NCI-H1417 treated with DMSO at 0.1 percent for 48 hours (cell line): ENCODE measurements at places on chromosomes 3 and 15.

- DNase-seq, result no peak
Measured at GRCh38 chr15:49831206-49831965, 210.5 kb downstream of the DTWD1 start.

GRCh38 chr3:10421996-10422395, 83.4 kb downstream of the ATP2B2 start:
- DNase-seq, result no peak

DNA sequence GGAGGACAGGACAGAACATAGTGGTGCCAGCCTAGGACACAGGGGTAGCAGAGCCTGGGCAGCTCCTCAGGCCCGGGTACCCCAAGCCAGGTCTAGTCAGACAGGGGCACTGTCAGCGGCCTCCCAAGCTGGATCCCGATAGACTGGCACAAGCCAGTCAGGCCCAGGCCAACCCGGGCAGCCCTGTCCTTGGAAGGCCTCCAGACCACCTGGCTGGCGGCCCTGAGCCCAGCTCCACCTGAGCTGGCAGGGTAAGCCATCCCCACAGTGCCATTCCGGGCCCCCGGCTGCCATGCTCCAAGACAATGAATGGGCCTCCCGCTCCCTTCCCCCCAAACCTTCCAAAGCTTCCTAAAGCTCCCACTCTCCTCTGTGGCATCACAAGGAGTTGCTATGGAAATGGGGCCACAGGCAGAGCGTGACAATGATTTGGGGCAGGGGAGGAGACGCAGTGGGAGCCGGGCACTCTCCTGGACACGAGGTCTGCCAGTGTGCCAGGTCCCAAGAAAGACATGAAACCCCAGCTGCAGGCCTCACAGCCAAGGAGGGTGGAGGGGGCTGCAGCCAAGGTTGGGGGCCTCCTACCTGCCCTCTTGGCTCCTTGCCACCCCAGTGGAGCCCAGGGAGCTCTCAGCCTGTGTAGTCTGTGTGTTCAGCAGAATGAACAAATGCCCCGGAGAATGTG, 165.6 kb upstream of the LINGO1 start:
- no peak for DNase-seq

DNA sequence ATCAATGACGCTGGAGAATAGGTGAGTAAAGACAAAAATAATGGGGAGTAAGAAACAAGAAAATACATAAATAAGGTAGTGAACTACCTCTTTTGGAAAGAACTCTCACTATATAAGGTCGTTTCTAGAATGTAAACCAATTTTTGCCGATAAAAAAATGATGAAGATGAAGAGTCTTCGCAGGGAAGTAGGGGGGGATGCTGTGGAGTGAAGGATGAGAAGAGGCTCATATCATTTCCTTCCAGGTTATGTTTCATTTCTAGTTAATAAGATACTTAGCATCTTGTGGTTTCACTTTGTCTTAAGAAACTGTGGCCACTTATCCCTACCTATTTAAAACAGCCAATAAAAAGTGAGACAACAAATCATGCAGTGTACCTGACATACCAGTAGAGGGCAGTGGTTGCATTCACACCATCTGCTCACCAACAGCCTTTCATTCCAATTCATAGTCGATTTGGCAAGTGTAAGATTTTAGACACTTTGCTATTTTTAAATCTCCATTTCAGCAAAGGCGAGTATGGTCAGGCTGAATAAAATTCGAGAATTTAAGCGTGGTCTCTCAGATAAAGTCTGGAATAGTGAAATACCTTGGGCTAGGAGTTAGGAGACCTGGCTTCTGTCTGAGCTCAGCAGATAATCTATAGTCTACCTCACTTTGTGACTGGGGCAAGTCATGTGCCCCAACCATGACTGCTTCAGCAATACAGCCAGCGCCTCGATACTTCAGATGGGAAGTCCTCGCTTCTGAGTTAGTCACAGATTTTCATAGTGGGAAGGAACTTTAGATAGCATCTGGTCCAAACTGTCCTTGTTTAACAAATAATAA, 28.9 kb upstream of the ICE2 start:
- DNase-seq, result peak; percentile 54

GRCh38 chr15:39323706-39324105, 257.2 kb upstream of the THBS1 start:
- DNase-seq, result no peak

DNA sequence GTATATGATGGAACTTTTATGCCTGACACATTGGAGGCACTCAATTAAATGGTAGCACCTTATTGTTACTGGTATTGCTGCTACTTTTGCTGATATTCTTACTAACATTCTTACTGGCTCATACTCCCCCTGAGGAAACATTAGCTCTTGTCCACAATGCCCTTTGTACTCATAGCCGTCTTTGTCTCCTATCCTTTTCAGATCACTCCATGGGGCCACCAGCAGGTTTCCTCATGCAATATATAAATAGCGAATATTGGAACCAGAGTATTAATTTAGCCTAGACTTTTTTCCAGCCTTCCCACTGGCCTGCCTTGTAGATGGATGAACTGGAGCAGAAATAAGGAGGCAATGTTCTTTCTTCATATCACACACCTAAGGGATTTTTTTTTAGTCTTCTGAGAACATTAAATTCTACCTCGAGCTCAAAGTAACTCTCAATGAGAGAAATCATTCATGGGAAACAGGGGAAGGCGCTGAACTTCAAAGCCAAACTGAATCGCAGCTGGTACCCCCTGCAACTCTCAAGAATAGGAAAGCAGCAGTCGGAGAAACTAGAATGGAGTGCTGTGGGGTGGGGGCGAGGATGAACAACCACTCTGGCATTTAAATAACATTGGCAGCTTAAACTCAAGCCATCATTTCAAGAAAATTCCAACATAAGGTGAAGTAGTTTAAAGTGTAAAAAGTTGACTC, 300.3 kb downstream of the TAFA4 start:
- DNase-seq, result no peak

DNA sequence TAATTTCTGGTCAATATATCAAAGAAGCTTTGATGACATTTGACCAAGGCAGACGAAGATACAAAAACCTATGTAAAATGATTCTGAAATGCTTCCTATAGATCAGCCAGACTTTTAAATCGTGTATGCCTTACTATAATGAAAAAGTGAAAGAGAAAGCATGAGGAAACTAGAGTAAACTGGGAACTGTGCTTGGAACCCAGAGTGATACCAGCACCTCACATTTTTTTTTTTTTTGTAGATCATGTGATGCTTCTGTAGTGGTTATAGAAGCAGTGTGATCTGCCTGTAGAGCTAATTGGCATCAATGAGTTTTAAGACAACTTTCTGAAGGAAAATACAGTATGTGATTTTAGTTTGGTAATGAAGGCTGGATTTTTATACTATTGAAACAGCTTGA, 150.7 kb downstream of the NLGN1 start:
- DNase-seq, result no peak

DNA sequence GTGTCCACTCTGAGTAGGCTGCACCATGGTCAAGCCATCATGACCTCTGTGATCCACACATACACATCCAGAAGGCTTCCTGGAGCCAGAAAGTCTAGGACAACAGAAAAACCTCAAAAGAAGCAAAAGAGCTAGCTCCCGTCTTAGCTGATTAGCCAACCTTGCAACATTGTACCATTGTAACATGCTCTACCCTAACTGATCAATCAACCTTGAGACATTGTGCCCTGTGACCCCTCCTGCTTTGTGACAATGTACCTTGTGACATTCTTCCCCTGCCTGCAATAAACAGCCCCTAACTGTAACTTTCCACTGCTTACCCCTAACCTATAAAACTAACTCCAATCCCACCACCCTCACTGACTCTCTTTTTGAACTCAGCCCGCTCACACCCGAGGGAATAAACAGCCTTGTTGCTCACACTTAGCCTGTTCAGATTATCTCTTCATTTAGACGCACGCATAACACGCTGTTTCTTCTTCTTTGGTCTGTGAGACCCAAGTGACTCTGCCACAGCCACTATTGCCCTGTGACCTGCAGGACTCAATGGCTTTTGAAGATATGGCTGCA, 1104.6 kb downstream of the OTOL1 start:
- no peak for DNase-seq

GRCh38 chr3:108806316-108806715, 16.3 kb upstream of the TRAT1 start:
- no peak for DNase-seq

- DNase-seq, result no peak
Measured at GRCh38 chr3:72329354-72329753, 518.9 kb downstream of the SHQ1 start.

DNA sequence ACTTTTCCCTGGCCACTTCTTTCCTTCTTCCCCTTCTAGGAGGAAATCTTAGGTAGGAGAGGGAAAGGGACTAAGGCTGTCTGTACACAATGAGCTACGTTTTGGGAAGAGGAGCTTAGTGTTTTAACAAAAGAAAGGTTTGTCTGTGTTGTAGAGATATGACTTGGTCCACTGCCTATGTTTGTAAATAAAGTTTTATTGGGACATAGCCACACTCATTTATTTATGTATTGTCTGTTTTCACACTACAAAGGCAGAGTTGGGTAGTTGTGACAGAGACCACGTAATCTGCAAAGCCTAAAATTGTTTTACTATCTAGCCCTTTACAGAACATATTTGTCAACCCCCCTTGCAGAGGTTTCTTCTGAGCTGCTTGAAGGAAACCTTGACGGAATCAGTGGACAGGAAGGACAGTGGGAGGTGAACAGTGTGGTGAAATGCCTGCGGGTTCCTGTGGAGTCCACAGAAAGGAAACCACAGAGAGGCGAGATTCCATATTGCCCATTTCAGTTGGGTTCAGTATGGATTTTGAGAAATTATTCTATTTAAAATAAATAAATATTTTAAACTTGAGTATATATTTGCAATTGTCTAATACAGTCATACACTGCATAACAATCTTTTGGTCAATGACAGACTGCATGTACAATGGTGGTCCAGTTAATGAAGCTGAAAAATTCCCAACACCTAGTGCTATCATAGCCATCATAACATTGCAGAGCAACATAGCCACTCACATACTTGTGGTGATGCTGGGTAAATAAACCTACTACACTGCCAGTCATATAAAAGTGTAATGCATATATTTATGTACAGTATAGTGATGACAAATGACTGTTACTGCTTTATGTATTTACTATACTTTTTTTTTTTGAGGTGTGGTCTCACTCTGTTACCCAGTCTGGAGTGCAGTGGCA, 157.9 kb upstream of the NUDT16 start:
- DNase-seq, result no peak

GRCh38 chr15:65791335-65792137, 557 bp downstream of the DENND4A start:
- DNase-seq, result no peak

GRCh38 chr3:29568355-29568754, 287.5 kb downstream of the RBMS3 start:
- no peak for DNase-seq

DNA sequence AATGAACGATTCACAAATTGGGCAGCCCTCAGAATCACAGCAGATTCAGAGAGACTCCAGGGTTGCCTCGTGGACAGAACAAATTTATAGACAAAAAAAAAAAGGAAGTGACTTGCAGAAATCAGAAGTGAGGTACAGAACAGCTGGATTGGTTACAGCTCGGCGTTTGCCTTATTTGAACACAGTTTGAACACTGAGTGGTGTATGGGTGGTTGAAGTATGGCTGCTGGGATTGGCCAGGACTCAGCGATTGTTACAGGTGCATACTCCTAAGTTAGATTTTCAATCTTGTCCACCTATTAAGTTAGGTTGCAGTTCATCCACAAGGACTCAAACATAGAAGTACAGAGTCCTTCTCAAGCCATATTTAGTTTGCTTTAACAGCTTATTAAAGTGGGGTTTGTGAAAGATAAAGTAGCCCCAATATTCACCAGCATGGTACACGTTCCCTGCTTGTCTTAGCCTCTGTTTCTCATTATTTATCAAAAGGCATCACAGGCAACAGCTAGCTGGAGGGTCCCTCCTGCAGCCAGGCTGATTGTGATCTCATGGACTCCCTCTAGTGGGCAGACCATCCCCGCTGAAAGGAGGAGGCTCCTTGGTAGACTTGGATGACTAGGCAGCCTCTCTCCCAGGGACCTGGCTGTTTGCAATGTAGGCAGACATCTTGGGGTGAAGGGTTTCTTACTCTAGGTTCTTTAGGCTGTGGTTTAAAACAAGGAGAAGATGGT, 17.6 kb upstream of the ALDH1L1 start:
- no peak for DNase-seq

DNA sequence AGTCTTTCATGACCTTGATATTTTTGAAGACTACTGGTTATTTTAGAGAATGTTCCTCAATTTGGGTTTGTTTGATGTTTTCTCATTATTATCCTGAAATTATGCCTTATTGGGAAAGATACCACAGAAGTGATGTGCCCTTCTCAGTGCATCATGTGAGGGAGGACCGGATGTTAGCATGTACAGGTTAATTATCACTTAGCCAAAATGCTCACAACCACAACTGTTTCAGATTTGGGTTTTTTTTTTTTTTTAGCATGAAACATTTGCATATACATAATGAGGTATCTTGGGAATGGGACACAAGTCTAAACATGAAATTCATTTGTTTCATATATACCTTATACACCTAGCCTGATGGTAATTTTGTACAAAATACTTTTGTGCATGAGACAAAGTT, 59.8 kb downstream of the PIK3R4 start:
- DNase-seq, result no peak

DNA sequence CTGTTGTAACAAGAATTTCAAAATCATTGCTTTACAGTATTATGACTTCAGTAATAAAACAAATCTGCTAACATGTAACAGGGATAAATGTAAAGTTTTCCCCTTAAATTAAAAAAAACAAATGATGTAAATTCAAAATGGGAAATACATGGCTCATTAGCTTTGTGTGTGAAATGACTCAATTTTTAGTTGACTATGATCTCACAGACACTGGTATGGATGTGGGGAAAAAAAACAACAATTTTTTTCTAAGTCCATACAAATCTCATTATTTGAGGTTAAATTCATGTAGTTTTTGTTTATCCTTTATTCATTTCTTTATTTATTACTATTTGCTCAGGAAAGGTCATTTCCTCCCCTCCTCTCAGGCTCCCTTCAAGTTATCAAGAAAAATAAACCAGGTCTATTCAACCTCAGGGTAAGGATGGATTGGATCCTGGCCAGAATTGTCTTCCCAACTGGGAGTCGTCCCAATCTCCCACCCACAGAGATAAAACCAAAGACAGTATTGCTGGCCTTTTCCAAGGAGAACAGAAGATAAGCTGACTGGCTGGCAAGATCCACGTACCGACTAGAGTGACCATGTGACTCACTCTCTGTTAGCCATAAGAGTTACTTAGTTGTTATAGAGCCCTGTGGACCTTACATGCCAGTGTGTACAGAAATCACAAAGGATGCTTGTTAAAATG, 373.3 kb downstream of the GAP43 start:
- no peak for DNase-seq
